ENCODE measurements at places on chromosomes 12 and 14.
A peak's percentile ranks its signal among the peaks of the same experiment; 100 is the strongest.

DNA sequence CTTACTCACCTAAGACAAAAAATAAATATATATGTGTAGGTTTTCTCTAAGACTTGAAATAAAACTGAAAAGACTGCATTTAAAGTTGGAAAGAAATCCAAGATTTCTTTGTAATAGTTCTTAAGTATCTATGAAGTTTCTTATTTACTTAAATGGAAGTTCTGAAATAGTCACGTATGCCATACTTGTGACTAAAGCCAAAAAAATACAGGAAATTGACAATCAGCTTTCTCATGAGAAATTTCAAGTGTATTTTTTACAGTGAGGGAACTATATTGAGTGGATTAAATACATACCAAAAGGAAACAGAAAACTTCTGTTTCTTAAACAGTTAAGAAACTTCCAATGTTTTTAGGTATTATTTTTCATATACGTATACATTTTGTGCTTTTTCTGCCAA, 188.1 kb downstream of the DPY19L2 start:
- no peak for DNase-seq

DNA sequence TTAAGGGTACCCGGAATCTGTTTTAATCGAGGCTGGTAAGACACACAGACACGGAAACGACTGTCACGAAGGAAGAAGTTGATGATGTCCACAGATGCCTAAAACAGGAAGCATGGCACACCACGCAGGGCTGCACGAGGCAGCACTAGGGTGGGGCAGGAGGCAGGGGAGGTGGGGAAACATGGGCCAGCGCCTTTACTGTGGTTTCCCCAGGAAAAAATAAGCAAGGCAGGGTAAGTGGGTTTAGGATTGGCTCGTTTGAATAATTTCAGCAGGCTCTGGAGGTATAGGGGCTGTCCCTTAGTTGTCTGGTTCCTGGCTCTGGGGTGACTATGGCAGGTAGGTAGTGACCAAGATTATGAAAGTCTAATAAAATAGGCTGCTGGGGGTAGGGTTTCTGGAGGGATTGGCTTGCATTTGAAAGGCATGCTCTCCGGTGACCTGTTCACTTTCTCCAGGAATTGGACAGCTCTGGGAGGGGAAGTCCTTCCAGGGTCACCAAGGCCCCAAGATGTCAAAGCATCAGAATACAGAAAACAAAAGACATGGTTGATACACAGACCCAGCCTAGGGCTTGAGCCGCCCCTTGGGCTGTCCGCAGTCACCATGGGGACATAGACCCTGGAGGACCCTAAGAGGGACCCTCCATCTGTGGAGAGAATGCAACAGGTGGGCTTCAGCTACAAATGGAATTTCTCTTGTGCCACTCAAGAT, 35.3 kb downstream of the MAP1LC3B2 start:
- peak; percentile 57 for DNase-seq

DNA sequence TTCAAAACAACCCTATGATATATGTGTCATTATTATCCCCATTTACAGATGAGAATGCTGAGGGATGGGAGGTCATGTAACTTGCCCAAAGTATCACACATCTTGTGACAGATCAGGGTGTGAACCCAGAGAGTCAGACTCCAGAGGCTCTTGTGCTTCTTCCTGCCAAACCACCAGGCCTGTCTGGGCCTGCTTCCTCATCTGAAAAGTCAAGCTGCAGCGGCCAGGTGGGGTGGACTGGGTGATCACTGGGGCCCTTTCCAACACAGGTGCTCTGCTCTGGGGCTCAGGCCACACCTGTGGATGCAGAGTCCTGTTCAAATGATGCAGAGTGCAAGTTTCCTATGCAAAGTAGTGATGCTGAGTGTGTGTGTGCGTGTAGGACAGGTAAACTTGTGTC, 26.7 kb downstream of the TSPAN11 start:
- no peak for DNase-seq

- no peak for DNase-seq
Measured at GRCh38 chr14:62654641-62655040, 390.6 kb downstream of the KCNH5 start.

DNA sequence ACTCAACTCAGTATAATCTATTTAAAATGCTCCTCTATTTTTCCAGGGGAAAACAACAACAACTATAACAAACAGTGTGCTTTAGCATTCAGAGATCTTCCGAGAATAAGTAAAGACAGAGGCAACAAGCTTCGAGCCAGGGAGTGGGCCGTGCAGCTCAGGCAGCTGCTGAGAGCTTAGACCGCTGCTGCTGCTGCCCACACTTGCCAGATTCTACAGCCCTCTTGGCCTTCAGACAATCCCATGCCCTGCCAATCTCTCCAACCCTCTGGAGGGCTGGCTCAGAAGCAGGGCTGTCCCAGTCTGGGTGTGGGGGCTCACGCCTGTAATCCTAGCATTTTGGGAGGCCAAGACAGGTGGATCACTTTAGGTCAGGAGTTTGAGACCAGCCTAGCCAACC, 23.4 kb upstream of the ELK3 start:
- no peak for DNase-seq
